ENCODE measurements at places on chromosomes 5 and 9.

- no peak for DNase-seq
Observed at GRCh38 chr9:12922224-12922866, 147.5 kb downstream of the LURAP1L start.

- no peak for DNase-seq
Observed at GRCh38 chr9:129373361-129373760, 195.3 kb upstream of the IER5L start.

DNA sequence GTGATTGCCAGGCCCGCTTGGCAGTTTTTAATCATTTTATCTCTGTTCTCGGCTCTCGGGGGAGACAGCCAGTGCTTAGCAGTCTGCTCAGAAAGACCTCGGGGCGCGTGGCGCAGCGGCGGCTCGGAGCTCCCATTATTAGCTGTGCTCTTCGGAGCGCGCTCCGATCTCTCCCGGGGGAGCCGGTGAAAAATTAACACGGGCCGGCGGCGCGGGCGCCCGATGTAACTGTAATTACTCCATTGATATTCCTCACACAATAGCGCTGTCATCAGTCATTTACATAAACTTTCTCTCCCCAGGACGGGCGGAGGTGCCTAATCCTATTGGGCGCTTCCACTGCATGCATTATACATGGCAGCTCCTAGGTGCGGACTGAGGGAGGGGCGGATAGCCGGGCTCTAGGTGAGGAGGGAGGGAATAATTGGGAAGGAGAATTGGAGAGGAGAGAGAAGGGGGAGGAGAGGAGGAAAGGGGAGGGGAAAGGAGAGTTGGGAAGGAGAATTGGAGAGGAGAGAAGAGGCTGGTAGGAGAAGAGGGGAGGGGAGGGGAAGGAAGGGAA lies 24.9 kb downstream of the LMX1B start:
- no peak for DNase-seq

- no peak for DNase-seq
Observed at GRCh38 chr5:17069995-17070511, 134.0 kb upstream of the MYO10 start.

- peak; percentile 58 for DNase-seq
Observed at GRCh38 chr9:131276891-131277286, 579 bp upstream of the FAM78A start.

DNA sequence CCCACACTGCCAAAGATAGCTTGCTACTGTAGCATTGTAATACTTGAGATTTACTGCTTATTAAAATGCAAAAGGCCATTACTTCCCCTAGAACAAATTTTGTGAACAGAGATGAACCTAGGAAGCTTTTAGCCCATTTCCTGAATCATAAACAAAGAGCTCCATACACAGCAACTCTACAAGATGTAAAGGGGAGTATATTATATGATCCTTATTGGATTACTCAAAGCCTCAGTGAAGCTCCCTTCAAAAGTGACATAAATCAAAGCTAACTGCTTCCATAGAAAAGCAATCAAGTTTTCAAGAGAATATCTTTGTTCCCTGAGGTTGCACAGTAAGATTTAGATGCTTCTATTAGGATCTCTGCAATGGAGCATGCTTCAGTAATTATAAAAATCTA lies 629.8 kb downstream of the EFNA5 start:
- no peak for DNase-seq

GRCh38 chr9:92746567-92747458 lies 17.8 kb downstream of the BICD2 start:
- no peak for DNase-seq

GRCh38 chr5:9544502-9545135 lies 1.3 kb downstream of the SEMA5A start:
- peak; percentile 57 for DNase-seq

- DNase-seq: no peak
Observed at GRCh38 chr5:105639511-105639910, 2031.2 kb downstream of the EFNA5 start.

- DNase-seq: no peak
Observed at GRCh38 chr5:119028575-119028974, 40.2 kb upstream of the DTWD2 start.

DNA sequence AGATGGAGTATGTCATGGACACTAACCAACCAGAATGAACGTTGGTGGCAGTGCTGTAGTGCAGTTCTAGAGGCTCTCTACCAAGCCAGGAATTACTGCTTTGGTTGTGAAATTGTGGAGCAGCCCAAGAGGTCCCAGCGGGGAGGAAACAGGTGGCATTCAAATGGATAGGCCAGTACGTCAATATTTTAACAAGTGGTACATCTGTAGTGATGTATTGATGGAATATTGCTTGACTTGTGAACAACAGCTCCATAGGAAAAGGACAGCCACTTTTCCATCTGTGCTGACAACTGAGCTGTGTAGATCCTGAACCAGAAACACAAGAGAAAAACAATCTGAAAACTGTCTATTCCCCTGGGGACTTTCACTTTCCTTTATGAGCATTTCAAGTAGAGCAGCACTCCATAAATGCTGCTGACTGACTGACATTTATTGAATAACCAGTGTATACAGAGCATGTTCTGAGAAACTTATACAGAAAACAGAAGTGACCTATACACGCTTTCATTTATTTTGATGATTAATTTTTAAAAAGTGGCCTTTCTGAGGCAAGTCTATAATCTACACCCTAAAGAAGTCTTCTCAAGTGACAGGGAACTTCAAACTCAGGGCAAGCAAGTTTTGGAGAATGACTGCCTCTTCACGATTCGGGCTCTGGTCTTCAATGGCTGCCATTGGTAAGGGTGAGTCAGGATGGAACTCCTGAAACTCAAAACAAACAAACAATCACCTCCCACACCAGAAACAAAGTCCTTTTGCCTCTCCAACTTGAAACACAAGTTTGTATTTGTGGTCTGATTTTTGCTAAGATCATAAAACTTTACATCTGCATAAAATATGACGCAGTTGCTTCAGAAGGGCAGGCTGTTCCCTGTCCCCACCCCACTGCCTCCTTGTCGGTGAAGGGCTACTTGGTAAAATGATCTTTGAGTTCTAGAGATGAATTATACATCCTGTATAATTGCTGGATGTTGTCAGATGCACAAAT lies 362.4 kb downstream of the NDUFS4 start:
- no peak for DNase-seq

DNA sequence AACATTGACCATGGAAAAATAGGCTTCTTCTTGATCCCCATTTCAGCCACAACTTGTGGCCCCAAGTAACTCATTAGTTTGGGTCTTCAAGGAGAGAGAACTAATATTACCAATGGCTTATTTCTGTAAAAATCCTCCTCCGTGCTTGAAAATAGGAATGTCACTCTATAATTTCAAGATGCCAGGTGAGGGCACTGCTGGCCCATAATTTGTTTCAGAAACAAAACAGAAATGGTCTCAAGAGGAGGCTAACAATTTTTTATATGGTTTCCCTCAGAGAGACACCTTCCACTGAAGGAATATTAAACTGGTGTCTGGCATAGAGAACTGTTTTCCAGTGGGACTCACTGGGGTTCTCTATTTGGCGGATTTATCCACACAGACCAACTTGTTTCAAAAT lies 437.0 kb upstream of the TRPC7 start:
- DNase-seq: no peak

- DNase-seq: no peak
Observed at GRCh38 chr9:118618849-118619248, 750.4 kb downstream of the BRINP1 start.

- no peak for DNase-seq
Observed at GRCh38 chr9:26339796-26340195, 552.8 kb downstream of the CAAP1 start.

DNA sequence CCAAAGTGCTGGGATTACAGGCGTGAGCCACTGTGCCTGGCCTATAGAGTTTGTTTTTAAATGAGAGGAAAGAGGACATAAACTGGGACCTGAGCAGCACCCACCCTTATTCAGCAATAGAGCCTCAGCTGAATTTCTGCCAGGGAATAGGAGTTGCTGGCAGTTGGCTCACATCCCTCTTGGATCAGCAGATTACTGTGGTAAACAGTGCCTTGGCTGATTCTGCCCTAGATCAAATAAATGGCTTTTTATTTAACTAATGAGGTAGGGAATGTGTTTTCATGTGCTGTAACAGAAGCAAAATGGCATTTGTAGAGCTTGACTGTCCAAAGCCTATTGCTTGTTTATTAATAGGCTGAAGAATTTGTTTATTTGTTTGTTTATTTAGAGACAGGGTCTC lies 2.1 kb downstream of the ARHGEF37 start:
- DNase-seq: no peak

GRCh38 chr9:15239816-15240215 lies 67.2 kb downstream of the TTC39B start:
- DNase-seq: no peak

DNA sequence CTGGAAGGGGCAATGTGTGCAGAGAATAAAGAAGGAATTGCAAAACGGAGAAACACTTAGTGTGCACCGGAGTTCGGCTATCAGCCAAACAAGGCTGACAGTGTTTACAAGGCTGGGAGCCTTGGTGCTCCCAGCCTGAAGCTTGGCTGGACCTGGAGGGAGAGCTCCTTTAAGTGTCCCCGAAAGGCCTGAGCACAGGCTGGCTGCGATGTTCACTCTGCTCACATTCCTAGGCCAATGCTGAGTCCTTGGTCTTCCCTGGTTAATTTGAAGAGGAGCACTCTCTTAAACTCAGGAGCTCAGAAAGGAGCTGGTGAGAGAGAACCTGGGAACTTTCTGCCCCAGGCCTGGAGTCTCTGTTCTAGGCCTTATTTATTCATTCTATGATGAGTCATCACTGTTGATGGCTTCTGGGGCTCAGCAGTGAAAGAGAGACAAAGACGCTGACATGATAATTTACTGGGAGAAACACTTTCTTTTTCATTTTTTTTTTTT lies 88.6 kb upstream of the MYO10 start:
- DNase-seq: no peak

- peak; percentile 87 for DNase-seq
Observed at GRCh38 chr5:67215519-67216471, 19.2 kb upstream of the CD180 start.

DNA sequence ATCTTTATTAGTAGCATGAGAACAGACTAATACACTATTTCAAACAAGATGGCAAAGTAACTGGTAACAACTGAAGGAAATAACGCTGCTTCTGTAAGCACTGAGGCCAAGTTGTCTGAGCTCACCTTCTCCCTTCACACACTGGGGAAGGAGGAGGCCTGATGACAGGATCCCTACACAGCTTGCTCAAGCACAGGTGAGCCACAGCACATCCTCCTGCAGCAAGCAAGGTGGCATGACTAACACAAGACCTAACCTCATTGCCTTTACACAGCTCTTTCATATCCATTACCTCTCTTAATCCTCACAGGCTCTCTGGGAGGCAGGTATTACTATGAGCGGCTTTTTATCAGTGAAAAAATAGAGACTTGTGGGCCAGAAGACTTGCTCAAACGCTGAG lies 83.3 kb downstream of the ARL15 start:
- no peak for DNase-seq

DNA sequence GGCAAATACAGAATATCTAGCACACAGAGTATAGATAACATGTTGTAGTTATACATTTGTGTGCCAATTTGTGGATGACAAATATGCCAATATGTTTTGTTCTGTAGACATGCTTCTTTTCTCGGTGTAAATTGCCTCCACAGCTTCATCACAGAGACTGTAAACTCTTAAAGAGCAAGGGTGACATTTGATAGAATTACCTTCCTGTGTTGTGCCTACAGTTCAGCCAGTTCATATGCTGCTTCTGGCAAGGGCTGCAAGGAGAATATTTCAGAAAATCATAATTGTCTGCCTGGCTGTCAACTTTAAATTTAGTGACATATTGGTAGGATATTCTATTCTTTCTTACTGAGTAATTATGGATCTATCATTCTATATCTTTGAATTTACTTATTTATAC lies 155.1 kb downstream of the MAT2B start:
- DNase-seq: no peak

GRCh38 chr5:43017428-43017815 lies 22.7 kb downstream of the ANXA2R start:
- peak; percentile 38 for DNase-seq

DNA sequence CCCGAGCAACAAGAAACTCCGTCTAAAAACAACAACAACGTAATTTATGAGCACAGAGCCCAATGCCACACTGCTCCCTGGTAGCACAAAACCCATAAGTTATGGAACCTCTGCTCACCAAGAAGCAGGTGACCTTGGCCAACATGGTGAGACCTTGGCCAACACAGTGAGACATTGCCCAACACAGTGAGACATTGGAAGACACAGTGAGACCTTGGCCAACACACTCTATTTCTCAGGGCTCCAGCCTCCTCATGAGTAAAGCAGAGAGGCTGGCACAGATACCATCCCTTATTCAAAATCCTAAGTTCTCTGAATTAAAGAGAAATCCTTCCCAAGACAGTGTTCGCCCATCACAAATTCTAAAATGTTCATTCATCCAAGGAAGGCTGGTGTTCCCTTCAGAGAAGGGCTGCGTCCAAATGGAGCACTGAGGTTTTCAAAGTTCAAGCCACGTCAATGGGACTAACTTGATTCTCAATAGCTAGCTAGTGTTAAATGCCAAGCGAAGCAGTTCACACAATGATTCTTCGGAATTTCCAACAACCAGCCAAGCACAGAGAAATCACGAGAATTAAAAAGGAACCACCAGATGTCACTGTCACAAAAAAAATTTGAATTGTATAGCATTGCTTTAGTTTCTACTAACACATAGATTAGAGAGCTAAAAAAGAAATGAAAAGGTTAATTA lies 29.5 kb downstream of the TTC39B start:
- no peak for DNase-seq

DNA sequence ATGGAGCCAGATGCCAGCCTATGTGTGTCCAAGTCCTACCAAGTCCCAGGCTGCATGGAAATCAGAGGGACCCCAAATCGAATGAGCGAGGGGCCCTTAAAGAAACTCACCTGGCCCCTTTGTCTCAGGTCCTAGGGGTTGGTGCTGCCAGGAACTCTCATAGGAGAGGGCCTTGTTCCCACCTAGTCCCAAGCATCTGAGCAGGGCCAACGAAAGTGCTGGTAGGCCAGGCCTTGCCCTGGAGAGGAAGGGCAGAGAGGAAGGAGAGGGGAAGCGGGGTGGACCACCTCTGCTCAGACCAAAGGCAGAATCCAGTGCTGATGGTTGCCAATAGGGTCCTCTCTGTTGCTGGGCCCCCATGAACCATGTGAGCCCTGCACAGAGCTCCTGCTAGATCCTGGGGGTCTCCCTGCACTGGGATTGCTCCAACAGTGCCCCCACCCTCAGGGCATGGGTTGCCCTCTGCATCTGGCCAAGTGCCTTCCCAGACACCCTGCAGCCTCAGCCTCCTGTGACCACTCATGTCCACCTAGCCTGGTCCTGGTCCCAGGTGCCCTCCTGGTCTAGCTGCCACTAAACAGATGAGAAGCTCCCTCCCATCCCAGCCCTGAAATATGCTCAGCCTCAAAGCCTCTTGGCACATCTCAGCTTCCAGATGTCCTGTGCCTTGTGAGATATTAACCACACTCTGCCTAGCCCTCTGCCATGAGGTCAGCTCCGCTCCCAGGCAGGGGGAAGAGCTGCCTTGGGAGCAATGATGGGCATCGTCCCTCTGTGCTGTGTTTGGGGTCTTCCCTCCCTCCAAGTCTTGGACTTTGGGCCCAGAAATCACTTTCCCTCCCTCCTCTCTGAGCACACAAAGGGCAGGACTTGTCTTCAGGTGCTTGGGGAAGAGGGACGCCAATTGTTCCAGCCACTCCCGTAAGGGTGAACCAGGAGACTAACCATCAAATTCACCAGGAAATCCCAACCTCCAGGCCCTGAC lies 109.6 kb downstream of the ADAMTS2 start:
- DNase-seq: no peak
